ENCODE measurements at places on chromosomes 4 and X.
A peak's percentile ranks its signal among the peaks of the same experiment; 100 is the strongest.

GRCh38 chrX:129462707-129463106 lies 60.6 kb downstream of the SMARCA1 start:
- DNase-seq, result no peak

DNA sequence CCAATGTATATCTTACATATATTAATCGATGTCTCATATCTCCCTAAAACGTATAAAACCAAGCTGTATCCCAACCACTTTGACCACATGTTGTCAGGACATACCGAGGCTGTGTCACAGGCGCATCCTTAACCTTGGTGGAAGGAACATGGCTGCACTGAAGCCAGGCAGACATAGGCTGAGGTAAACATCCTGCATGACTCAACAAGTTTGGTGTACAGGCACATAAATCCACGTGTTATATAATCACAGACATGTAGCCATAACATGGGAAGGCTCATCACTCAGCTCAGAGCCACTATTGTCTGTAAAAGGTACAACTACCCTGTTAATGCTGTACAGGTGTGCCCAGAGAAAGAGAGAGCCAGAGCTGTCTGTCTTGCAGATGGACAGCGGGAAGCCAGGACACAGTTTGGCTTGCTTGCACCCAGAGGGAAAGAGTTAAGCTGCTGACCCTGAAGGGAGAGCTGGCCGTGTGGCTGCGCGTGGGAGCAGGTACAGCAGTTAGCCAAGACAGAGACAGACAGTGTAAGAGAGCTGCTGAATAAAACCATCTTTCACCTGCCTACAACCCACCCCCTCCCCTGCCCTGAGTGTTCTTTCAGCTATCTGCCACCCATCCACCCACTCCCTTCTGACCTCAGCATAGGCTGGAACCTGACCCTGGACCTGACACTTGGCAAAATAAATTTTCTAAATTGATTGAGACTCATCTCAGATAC lies 22.3 kb upstream of the ZBTB33 start:
- no peak for DNase-seq

- DNase-seq, result no peak
Measured at GRCh38 chr4:64508089-64508488, 98.8 kb upstream of the TECRL start.

DNA sequence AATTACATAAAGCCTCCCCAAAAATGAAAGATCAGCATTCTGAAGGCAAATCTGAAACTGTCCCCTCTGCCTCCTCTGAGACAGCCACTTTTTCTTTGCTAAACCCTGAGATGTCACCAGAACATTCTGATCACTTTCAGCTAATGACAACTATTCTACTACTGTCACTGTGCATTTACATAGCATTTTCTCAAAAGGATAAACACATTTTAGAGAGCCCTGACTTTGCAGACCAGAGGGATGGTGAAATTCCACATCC lies 72.1 kb downstream of the GATB start:
- no peak for DNase-seq

GRCh38 chrX:65609237-65609636 lies 58.2 kb upstream of the MSN start:
- no peak for DNase-seq

- no peak for DNase-seq
Measured at GRCh38 chr4:88866862-88867550, 169.4 kb upstream of the NAP1L5 start.

- DNase-seq, result peak; percentile 7
Measured at GRCh38 chr4:9703391-9703790, 78.0 kb upstream of the DRD5 start.

DNA sequence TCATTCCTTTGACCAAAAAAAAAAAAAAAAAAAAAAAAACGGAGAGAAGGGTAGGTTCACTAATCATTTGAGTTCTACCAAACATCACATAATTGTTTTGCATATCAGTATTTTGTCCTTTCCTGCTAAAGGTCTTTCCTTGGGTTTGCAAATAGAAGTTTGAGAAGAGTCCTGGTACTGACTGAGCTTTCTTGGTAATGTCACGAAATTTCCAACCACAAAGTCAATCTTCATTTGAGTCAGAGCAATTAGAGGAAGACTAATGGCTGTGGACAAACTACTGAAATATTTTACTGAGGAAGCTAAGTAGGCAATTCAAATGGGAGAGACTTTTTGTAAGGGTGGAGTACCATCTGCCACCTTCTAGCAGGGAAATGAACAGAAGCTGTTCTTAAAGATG lies 21.7 kb upstream of the CD40LG start:
- no peak for DNase-seq

DNA sequence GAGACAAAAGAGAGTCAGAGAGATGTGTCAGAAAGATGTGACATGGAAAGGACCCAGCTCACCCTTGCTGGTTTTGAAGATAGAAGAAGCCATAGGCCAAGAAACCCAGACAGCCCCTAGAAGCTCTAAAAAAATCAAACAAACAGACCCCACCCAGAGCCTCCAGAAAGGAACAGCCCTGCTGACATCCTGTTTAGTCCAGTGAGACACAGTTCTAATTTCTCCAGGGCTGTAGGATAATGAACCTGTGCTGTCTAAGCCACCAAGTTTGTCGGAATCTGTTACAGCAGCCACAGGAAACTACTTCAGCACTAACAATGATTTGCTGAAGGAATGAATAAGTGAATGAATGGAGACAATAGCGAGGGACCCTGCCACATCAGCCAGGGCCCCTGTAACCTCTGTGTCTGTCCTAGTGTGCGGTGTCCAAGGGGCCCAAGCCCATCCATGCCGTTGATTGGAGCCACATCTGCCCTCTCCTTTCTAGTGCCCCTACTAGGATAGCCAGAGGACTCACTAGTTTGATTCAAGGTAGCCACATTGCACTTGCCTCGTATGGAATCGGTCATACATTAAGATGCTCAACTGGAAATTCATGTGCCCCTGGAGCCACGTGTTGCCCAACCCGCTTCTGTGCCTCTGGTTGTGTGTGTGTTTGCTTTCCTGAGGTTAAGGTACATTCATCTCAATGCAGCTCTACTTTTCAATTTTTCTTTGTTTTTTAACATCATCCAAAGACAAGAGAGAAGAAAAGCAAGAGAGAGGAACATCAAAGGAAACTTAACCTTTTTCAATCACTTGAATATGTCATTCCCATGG lies 32.5 kb upstream of the SLC2A9 start:
- no peak for DNase-seq

DNA sequence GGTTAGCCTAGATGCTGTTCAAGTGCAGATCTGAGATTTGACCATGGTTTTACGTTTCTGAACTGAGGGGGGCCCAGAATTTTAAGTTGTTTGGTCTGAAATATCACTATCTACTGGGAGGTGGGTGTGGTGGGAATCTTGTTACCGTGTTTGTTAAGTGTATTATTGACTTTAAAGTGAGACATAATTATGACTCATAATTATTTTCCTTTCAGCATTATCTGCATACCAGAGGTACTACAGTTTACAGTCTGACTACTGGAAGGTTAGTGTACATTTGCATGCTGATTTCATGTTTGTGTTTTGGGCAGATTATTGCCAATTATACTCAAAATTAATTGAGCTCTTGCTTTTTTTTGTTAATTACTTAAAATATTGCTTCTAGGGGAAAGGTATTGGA lies 101.5 kb downstream of the KDM6A start:
- DNase-seq, result no peak

Data from activated CD8-positive, alpha-beta memory T cell treated with anti-CD3 and anti-CD28 coated beads for 4 hours (primary cell).